ENCODE measurements at places on chromosomes 5 and 9.

GRCh38 chr9:126702151-126703001, 88.6 kb downstream of the LMX1B start:
- DNase-seq = peak; percentile 54

GRCh38 chr9:84711936-84712335, 42.4 kb downstream of the NTRK2 start:
- no peak for DNase-seq

DNA sequence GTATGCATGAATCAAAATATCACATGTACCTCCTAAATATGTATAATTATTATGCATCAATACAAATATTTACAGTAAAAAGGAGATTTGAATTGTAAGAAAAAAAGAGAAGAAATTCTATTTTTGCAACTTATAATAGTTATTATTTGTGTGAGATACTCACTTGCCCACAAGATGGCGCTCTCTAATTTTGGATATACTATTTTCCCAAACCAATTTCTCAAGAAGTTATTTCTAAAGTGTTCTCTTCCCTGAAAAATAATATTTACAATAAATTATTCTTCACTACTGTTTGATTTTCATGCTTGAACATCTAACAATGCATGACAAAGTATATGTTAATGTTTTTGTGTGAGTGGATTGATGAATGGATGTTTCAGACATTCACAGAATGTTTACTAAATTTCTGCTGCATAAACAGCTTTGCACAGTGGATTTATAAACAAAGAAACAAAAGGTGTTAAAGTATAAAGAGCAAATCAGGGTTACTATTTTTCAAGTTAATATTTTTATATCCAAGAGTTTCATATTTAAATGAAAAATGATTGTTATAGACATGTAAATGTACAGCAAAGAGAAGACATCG, 503.4 kb downstream of the PDE4D start:
- DNase-seq = no peak

GRCh38 chr5:153823036-153823435, 215.7 kb downstream of the FAM114A2 start:
- no peak for DNase-seq

- DNase-seq = no peak
Observed at GRCh38 chr5:148913493-148913892, 87.1 kb downstream of the ADRB2 start.

DNA sequence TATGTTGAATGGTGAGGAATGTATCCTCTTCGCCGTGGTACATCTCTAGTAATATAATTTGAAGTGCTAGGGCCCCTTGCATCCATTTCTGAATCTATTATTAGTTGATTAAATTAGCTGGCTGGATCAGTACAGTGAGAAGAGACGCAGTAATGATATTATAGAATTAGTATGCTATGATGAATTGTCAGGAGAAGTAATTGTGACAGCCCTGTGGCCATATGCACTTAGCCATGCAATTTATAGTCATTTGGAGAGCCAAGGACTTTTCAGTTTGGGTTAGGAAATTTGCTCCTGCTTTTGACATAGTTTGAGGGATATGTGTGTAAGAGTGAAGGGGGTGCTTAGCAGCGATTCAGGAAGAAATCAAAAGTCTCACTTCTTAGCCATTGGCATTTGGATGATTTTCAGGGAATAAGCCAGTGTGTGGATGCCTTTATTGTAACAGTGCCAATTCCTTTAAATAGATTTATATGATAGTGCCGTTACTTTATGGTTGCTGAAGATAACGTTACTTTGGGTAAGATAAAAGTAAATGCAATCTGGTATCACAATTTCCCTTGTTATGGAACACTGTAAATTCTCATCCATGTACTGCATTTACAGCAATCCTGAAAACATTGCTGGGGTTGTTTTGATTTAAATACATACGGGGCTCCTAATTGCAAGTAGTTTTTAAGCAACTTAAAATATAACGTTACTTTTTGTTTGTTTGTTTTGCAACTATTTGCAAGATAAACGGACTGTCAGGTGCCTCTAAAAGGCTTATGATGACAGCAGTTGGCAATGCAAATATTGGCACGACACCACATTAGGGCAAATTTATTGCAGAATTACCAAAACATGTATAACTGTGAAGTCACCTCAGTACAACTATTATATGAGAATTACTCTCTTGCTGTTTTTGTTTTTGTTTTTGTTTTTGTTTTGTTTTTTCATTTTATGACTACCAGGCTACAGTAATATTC, 875.4 kb upstream of the WWC1 start:
- no peak for DNase-seq

DNA sequence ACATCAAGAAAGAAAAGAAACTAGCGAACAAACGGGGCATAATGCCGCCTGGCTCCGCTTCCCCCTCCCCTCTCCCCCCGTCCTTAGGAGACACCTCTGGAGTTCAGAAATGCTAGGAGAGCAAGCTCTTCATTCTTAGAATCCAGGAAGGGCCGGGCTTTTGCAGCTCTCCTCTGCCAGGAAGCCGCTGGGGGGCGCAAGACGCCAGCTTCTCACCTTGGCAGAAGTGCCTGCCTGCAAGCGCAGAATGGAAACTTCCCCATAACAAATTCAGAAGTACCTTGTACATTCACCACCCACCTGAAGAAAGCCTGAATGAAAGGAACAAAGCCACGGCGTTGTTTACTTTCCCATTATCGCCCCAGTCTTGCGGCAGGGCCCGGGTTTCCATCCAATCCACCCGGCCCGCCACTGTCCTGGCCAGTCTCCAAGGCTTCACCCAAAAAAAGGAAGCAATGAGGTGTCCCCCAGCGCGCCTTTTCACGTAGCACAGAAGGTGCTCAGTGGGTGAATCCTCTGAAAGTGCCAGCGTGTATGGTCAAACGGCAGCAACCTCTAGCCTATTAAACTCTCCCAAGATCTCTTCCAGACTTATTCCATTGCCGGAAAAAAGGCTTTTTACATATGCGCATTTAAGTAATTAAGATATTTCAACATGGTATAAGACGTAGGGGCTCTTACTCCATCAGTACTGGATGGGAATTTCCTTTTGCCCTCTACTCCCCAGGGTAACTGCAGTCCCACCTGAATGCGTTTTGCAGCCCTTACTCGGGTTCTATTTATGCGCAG, 1.6 kb upstream of the GADD45G start:
- DNase-seq = peak; percentile 43

DNA sequence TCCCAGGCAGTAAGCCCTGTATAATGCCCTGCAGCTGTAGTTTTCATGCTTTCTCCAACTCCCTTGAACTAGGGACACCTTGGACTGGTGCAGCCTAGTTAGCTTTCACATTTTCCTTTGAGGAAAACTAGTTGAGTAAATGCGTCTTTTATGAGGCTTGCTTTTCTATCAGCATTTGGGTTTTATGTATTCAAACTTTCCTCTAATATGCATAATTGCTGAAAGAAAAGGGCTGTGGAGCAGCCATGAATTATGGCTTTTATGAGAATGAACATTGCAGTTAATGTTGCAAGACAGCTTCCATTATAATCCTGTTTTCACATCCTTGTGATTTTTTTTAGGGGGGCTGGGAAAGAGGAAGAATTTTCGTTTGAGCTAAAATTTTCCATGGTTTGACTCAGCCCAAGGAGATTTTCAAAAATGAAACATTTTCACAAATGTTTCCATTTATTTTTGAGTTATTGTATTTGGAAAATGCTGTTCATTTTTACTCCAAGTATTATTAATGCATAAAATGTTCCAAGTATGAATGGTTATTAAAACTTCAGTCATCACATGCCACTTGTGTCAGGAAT, 57.9 kb upstream of the PPP3R2 start:
- no peak for DNase-seq

- no peak for DNase-seq
Observed at GRCh38 chr9:132319421-132320110, 35.2 kb downstream of the SETX start.

DNA sequence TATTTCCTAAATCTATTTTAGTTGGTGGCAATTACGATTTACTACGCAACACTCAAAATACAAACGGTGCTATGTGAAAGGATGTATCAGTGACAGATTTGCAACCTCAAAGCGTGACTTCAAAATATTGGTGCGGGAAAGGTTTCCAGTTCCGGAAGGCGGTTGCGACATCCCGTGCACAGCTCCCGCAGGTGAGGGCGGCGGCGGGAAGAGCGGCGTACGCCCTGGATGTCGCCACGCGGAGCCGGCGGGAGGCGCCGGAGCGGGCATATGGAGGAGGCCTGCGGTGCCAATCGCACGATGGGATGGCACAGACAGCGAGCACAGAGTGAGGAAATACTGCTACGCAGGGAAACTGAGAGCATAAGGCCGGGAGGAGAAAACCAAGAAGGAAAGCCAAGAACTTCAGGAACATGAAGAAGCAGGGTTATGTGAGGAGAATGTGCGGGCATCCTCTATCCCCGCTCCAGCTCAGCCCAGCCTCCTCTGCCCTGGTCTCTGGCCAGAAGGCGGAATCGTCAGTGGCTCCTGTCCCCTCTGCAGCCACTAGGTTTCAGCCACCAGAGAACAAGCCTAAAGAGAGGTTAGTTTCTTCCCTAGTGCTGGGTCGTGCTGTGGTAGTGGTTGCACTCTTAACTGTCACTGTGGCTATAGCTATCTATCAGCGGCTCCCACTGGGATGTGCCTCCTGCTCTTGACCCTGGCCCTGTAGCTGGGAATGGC, 378.1 kb upstream of the TLE4 start:
- no peak for DNase-seq

GRCh38 chr5:74413403-74414048, 227.0 kb downstream of the ENC1 start:
- no peak for DNase-seq

DNA sequence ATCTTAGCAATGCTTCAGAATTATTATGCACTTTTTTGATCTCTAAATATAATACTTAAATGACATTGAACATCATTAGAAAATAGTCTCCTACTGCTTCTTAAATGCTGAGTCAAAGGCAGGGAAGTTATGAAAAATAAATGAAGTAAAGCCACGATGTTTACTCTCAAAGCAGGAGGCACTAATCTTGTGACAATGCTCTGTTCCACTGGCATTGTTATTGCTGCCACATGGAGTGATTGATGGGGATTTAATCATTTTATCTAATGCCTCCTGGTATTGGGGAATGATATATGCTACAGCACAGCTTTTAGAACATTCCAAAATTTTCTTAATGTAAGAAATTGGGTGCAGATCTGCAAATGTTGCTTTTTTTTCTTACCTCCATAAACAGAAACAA, 1655.4 kb upstream of the NUDT12 start:
- DNase-seq = no peak

GRCh38 chr9:126112135-126112720, 214.4 kb upstream of the MVB12B start:
- DNase-seq = no peak

- no peak for DNase-seq
Observed at GRCh38 chr5:129853588-129853987, 50.7 kb upstream of the CHSY3 start.

DNA sequence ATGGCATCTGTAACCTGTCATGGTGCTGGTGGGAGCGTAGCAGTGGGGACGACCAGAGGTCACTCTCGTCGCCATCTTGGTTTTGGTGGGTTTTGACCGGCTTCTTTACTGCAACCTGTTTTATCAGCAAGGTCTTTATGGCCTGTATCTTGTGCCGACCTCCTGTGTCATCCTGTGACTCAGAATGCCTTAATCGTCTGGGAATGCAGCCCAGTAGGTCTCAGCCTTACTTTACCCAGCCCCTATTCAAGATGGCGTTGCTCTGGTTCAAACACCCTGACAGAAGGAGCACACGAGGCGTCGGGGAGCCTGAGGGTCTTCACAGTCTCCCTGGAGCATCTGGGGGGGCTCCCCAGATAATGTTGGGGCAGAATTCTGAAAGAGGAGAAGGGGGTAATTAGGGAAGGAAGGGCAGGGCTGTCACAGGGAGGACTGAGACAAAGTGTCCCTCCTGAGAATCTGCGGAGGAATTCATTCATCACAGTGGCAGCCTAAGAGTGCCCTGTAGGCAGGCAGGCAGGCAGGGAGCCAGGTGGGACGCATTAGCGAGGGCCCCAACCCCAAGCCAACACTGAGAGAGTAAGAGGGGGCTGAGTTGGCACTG, 21.3 kb upstream of the NCS1 start:
- no peak for DNase-seq

DNA sequence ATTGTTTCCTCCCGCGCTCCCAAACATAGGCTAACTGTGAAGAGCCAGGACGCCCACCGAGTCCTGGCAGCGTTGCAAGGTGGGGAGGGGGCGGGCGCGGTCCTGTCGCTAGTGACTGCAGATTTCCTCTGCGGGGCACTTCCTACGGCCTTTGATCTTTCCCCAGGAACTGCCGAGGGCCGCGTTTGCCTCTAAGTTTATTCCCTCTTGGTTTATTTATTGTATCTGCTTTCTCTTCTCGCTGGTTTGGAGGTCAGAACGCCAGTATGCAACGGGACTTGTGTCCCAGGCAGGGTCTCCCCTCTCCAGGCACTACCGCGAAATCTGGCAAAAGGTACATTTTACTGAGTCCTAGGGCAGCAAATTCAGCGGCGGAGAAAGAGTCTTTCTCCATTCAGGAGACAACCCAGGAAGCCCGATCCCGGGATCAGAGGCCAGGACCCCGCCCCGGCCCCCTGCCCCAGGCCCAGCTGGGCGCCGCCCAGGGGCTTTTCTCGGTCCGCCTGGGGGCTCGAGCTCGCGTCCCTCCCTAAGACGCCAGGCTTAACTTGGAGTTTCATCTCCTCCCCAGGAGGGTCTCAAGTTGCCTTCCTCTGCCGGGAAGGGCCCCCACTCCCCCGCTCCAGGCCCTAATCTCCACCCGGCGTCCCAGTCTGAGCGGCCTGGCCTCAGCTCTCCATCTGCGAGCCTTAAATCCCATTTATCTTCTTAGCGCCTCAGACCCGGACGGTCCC, 884 bp upstream of the EGFLAM start:
- DNase-seq = no peak

DNA sequence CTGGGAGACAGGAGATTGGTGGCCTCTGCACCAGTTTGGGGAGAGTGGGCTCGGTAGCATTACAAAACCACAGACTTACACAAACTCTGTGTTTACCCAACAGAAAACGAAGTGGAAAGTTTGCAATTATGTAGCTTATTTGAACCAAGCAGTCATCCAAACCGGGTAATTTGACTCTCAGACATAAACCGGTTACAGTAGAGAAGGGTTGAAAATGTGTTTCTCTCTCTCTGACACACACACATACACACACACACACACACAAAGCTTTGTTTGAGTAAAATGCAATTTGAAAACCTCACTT, 97.1 kb upstream of the ZNF608 start:
- DNase-seq = no peak

GRCh38 chr5:129664336-129664937, 83.5 kb upstream of the MINAR2 start:
- DNase-seq = peak; percentile 62

- DNase-seq = no peak
Observed at GRCh38 chr5:886716-887325, 5.8 kb downstream of the BRD9 start.
